Pericardium fibroblast (primary cell): ENCODE measurements at places on chromosomes 5 and 9. TPM values are rescaled to one million over a fixed set of nuclear protein-coding genes. Genes with fewer than 3 reads are reported as not detected.

The OLFML2A gene
- total RNA-seq: 26.7 and 102 TPM in 2 replicates

The AGPAT2 gene
- total RNA-seq: 36.3 and 44.7 TPM in 2 replicates

The SERINC5 gene
- 8.1 and 10.6 TPM in 2 replicates for total RNA-seq

The TXNDC8 gene
- not detected in 2 replicates for total RNA-seq

The SLC6A18 gene
- not detected in 2 replicates for total RNA-seq

The CCDC152 gene
- total RNA-seq: 1.3 and 3.2 TPM in 2 replicates

The ACOT12 gene
- total RNA-seq: not detected in 2 replicates
